ENCODE measurements at places on chromosomes 2 and 18.

- no peak for DNase-seq
Observed at GRCh38 chr18:79770826-79771225, 26.9 kb upstream of the KCNG2 start.

GRCh38 chr18:61595615-61596251 is 262.5 kb downstream of the CDH20 start:
- no peak for DNase-seq

GRCh38 chr2:229633556-229633955 is 80.8 kb downstream of the DNER start:
- DNase-seq, result no peak

DNA sequence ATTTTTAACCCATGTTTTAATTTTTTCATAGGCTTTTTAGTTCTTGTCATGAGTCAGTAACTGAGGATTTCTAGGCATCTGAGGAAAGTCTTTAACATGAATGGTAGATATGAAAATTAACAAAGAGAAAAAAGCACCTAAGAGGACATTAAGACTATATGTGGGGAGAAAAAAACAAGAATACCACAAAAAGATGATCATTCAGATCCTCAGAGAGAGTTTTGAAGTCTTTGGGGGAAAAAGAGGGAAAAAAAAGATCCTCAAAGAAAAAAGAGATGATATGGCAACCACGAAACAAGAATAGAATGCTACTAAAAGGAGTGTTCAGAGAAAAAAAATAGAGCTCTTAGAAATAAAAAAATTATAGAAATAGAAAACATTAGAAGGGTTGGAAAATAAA is 8.1 kb downstream of the DRC1 start:
- DNase-seq, result no peak

DNA sequence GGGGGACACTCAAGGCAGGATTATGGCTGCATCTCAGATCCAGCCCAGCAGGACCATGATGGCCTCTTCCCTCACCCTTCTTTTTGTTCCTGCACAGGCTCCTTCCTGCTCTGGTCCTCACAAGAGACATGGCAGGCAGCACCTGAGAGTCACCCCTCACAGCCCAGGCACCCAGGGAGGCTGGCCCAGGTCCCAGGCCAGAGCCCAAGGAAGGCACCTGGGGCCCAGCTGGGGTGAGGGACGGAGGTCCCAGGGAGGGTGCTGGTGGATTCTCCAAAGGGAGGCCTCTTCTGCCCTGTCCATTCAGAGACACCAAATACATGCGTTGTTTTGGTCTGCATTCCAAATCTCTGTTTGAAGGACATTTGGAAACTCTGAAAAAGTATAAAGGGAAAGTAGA is 285.4 kb upstream of the HS6ST1 start:
- peak; percentile 3 for DNase-seq

Measured in mesothelial cell of epicardium (in vitro differentiated cells).